ENCODE measurements at places on chromosomes 2 and 18. TPM values are rescaled to one million over a fixed set of nuclear protein-coding genes. Genes with fewer than 3 reads are reported as not detected.

RPE gene
- total RNA-seq, result 37.1 TPM

GRCh38 chr2:237857791-237858190, 1.6 kb upstream of the RAMP1 start:
- DNase-seq, result no peak

GRCh38 chr2:150426315-150426714, 61.2 kb downstream of the RND3 start:
- DNase-seq, result no peak

GRCh38 chr18:35713545-35713944, 132.0 kb downstream of the GALNT1 start:
- DNase-seq, result no peak

GRCh38 chr2:117432746-117433145, 381.7 kb upstream of the DDX18 start:
- DNase-seq, result no peak

DNA sequence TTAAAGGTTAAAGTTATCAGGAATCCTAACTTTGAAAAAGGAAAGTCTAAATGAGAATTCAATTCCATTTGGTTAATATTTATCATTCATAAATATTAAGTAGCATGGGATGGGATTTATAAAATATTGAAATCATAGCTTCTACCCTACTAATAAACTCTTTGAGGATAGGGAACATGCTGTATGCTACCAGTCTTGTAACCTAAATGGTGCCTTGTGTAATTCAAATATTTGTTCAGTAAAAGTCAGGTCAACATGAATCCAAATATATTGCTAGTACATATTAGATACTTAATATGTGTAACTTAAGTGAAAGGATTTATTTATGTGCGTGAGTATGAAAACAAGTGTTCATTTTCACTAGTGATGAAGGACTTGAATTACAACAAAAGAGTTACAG, 94.1 kb downstream of the CAMKMT start:
- no peak for DNase-seq
